ENCODE measurements at places on chromosomes 6 and 20. TPM values are rescaled to one million over a fixed set of nuclear protein-coding genes. Genes with fewer than 3 reads are reported as not detected.

DNA sequence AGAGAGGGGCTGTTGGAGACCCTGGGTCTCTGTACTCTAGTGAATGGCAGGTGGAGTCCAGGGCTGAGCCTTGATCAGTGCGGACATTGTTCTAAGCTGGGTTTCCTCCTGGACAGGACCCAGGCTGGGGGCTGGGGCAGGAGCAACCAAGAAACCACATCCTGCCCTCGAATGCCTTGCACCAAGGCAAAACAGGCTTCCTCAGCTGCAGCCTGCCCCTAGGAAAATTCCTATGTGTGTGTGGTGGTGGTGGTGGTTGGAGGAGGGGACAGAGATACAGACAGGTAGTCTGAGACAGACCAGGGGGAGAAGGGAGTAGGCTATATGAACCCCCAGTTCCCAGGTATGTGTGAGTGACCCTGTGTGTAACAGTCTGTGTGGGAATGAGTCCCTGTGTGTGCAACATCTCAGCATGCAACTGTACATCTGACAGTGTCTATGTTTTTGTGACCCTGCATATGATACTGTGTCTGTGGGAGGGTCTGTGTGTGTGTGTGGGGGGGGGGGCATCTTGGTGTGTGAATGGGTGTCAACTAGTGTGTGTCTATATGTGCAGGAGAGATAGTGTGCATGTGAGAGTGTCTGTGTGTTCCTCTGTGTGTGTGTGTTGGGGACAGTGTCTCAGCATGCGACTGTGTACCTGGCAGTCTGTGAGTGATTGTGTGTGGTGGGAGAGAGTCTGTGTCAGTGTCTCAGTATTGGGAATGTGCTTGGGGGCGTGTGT lies 3.0 kb downstream of the GLP1R start:
- no peak for DNase-seq

GRCh38 chr6:147642458-147642857 lies 134.0 kb downstream of the SAMD5 start:
- DNase-seq: no peak

GRCh38 chr6:97240222-97240621 lies 42.8 kb downstream of the MMS22L start:
- no peak for DNase-seq

DNA sequence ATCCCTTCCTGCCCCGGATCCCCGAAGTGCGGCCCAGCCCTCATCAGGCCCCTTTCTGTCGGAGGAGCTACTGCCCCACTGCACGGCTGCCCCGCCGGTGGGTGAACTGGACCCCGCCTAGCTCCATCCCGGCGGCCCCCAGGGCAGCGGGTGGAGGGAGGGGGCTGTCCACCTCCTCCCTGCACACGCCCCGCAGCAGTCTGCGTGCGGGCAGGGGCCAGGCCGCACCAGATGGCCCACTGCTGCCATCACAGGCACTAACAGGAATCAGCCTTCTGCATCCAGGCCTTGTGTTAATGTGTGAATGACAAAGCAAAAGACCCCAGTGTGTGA lies 54.9 kb upstream of the UNC93A start:
- no peak for DNase-seq

GRCh38 chr6:150275489-150275888 lies 93.3 kb upstream of the IYD start:
- DNase-seq: no peak

DNA sequence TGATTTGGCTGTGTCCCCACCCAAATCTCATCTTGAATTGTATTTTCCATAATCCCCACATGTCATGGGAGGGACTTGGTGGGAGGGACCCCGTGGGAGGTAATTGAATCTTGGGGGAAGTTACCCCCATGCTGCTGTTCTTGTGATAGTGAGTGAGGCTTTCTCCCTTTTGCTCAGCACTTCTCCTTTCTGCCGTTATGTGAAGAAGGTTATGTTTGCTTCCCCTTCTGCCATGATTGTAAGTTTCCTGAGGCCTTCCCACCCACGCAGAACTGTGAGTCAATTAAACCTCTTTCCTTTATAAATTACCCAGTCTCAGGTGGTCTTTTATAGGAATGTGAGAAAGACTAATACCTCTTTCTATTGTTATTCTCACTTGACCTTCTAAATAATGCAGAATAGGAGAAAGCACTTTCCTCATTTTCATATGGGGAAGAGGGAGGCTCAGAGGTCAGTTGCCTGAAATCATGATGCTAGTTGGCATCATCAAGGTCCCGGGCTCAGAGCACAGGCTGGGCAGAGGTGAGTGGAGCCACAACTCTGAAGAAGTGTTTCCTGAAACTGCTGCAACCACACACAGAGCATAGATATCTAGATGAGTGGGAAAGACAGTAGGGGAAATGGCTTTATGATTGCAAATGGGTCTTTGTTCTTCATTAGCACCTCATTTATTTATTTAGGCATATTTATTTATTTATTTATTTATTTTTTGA lies 191.0 kb downstream of the QKI start:
- DNase-seq: no peak

DNA sequence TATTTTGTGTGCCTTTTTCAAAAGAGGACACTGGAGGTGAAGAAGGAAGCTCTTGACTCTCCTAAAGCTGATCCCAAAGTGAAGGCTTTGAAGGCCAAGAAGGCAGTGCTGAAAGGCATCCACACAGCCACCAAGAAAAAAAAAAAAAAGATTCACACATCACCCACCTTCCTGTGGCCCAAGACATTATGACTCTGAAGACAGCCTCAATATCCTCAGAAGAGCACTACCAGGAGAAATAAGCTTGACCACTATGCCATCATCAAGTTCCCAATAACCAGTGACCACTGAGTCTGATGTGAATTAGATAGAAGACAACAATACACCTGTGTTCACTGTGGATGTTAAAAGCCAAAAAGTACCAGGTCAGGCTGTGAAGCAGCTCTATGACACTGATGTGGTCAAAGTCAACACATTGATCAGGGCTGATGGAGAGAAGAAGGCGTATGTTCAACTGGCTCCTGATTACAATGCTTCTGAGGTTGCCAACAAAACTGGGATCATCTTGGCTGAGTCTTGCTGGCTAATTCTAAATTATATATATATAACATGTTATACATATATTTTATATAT lies 59.4 kb downstream of the PLCG1 start:
- no peak for DNase-seq

Gene CSTF1
- total RNA-seq: 27.0 TPM

Gene TGM2
- total RNA-seq: 92.8 TPM

Gene RANBP9
- 50.6 TPM for total RNA-seq
